Parietal lobe (tissue), 2 donors: ENCODE measurements at places on chromosomes 4 and X. TPM values are rescaled to one million over a fixed set of nuclear protein-coding genes. Genes with fewer than 3 reads are reported as not detected.

MORC4 gene
- 11.6 TPM for total RNA-seq

ASMT gene
- total RNA-seq = not detected

MAGIX gene
- 2.8 TPM for total RNA-seq

TCEAL8 gene
- 59.5 TPM for total RNA-seq

SLC25A53 gene
- total RNA-seq = 17.5 TPM

PRRG3 gene
- 15.0 TPM for total RNA-seq

TREX2 gene
- total RNA-seq = 1.9 TPM

FAAH2 gene
- 9.4 TPM for total RNA-seq

TENM3 gene
- 48.2 TPM for total RNA-seq

CHRDL1 gene
- 36.9 TPM for total RNA-seq

ZNF711 gene
- total RNA-seq = 148 TPM

PTPN13 gene
- total RNA-seq = 102 TPM

PRAF2 gene
- 7.8 TPM for total RNA-seq

TMEM131L gene
- 81.7 TPM for total RNA-seq

ITM2A gene
- total RNA-seq = 39.1 TPM

TMEM175 gene
- 43.8 TPM for total RNA-seq

TKTL1 gene
- total RNA-seq = 1.9 TPM

STPG2 gene
- 4.1 TPM for total RNA-seq

NHSL2 gene
- 1.3 TPM for total RNA-seq

UCP1 gene
- not detected for total RNA-seq

HDAC6 gene
- total RNA-seq = 125 TPM

PLAC8 gene
- not detected for total RNA-seq

ETFDH gene
- 39.8 TPM for total RNA-seq

DUSP21 gene
- not detected for total RNA-seq

DGKK gene
- total RNA-seq = 0.63 TPM

BEX1 gene
- 136 TPM for total RNA-seq

GLRA2 gene
- 86.1 TPM for total RNA-seq

EDA gene
- total RNA-seq = 4.7 TPM

ARR3 gene
- not detected for total RNA-seq

ETDA gene
- total RNA-seq = not detected

SSX4 gene
- not detected for total RNA-seq

TAF7L gene
- total RNA-seq = 0.31 TPM

CFAP97 gene
- 54.1 TPM for total RNA-seq

GAGE12F gene
- total RNA-seq = not detected

HS3ST1 gene
- total RNA-seq = 10.0 TPM

CXorf65 gene
- not detected for total RNA-seq

DOCK11 gene
- total RNA-seq = 29.7 TPM

EMCN gene
- total RNA-seq = 2.2 TPM

ARHGAP36 gene
- total RNA-seq = 0.31 TPM

SPANXN4 gene
- not detected for total RNA-seq
